Bladder microvascular endothelial cell (primary cell): ENCODE measurements at places on chromosomes 11 and 22. TPM values are rescaled to one million over a fixed set of nuclear protein-coding genes. Genes with fewer than 3 reads are reported as not detected.

Gene TTC17
- 37.7 and 95.2 TPM in 2 replicates for total RNA-seq

Gene C2CD3
- 6.0 and 15.9 TPM in 2 replicates for total RNA-seq

Gene LTO1
- 10.8 and 25.4 TPM in 2 replicates for total RNA-seq

Gene UPB1
- under 0.01 TPM in 1 of 2 replicates, not detected in the other for total RNA-seq

Gene ROBO4
- total RNA-seq, result 204 and 396 TPM in 2 replicates

Gene TTC36
- total RNA-seq, result 0.49 and 1.3 TPM in 2 replicates

Gene TSPAN32
- total RNA-seq, result not detected in 2 replicates

Gene C11orf21
- not detected in 2 replicates for total RNA-seq

Gene ENTHD1
- not detected in 2 replicates for total RNA-seq

Gene FDXACB1
- 1.3 and 1.6 TPM in 2 replicates for total RNA-seq

Gene OTOG
- not detected in 2 replicates for total RNA-seq

Gene NAALADL1
- total RNA-seq, result 8.1 and 8.8 TPM in 2 replicates

Gene BAIAP2L2
- total RNA-seq, result 0.16 and 0.19 TPM in 2 replicates

Gene CALCA
- not detected in 2 replicates for total RNA-seq

Gene AASDHPPT
- 27.2 and 47.7 TPM in 2 replicates for total RNA-seq

Gene BTG4
- not detected in 2 replicates for total RNA-seq

Gene OR2AG1
- total RNA-seq, result under 0.01 TPM in 1 of 2 replicates, not detected in the other

Gene NAGA
- 25.9 and 33.2 TPM in 2 replicates for total RNA-seq

Gene PIWIL4
- total RNA-seq, result 0.32 and 0.76 TPM in 2 replicates

Gene TMPRSS5
- total RNA-seq, result 0.13 and 0.16 TPM in 2 replicates

Gene MIAT
- total RNA-seq, result 0.16 and 0.82 TPM in 2 replicates

Gene CASP5
- not detected in 2 replicates for total RNA-seq

Gene JAM3
- 39.6 and 62.3 TPM in 2 replicates for total RNA-seq

Gene ARHGAP42
- 0.97 and 28.2 TPM in 2 replicates for total RNA-seq

Gene MIOX
- total RNA-seq, result not detected in 2 replicates

Gene HBB
- not detected in 2 replicates for total RNA-seq

Gene KCTD21
- 3.1 and 13.5 TPM in 2 replicates for total RNA-seq

Gene CCDC81
- 0.32 and 1.3 TPM in 2 replicates for total RNA-seq

Gene OR8A1
- not detected in 2 replicates for total RNA-seq
